ENCODE measurements at places on chromosomes 6 and 20.

DNA sequence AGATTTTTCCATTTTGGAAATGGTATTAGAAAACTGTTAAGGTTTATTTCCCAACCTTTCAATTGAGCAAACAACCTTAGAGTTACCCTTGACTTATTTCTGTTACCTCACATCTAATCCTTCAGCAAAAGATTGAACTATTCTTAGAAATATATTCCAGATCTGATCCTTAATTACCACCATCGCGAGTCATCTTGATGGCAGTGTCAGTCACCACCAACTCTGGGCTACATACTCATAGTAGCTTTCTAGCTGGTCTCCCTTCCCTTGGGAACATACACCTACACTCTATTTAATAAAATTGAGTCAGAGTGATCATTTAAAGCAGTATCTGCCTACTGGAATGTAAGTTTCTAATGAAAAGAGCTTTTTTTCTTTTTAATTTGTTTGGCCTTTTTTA lies 308.2 kb downstream of the EYS start:
- DNase-seq, result no peak

DNA sequence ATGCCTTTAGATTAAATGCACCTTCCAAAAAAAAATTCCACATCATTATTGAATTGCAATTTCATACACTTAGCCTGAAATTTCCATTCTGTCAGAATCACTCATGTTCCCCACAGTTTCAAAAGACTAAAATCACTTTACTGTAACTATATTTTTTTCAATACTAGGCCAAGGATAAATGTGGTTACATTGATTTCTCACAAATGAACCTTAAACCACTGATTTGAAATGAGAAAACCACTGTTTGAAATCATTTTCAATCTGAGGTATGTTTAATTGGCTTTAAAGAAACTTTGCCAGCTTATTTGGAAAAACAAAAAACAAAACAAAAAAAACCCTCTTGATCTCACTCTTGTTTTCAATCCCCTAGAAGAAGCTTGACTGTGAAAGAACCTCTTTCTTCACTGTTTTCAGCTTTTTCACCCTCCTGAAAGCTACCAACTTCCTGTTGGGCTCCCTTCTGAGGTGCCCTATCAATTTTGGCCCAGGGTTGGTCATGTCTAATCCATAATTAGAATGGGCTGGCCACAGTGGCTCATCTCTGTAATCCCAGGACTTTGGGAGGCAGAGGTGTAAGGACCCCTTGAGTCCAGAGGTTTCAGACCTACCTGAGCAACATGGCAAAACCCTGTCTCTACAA lies 242.5 kb downstream of the ADGRG6 start:
- DNase-seq, result no peak

DNA sequence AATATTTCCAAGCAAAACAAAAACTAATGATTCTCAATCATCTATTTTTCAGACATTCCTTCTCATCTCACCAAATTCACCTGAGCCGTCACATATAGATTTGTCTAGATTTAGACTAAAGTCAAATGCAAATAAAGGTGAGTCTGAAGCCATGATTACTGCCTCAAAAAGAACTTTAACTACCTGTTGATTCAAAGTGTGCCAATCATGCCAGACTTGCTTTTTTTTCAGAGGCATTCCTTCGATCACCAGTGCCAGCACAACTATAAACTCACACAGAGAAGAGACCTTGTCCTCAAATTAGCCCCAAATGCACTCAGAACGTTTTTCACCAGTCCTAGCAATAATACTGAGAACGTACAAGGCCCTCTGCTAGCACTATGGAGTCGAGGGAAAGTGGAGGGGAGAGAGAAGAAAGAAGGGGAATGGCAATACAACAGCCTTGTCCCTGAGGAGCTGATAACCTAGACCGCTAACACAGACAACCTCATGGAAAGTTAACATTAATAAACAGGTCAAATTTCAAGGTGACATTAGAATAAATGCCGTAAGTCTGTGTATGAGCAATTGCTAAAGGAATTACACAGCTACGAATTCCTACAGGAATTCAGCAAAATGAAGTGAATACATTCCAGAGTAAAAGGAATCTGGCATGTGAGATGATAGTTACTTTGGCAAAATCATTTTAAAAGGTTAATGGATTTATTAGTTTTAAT lies 60.9 kb downstream of the EPB41L2 start:
- no peak for DNase-seq

GRCh38 chr20:59806578-59806975 lies 126.9 kb downstream of the SYCP2 start:
- DNase-seq, result no peak

- no peak for DNase-seq
Measured at GRCh38 chr20:19547547-19547946, 210.5 kb upstream of the RIN2 start.

GRCh38 chr6:139881236-139881635 lies 506.8 kb upstream of the CITED2 start:
- DNase-seq, result no peak

GRCh38 chr6:72524011-72524645 lies 97.7 kb upstream of the KCNQ5 start:
- DNase-seq, result no peak

GRCh38 chr20:58815448-58815847 lies 35.3 kb downstream of the GNAS-AS1 start:
- DNase-seq, result no peak

DNA sequence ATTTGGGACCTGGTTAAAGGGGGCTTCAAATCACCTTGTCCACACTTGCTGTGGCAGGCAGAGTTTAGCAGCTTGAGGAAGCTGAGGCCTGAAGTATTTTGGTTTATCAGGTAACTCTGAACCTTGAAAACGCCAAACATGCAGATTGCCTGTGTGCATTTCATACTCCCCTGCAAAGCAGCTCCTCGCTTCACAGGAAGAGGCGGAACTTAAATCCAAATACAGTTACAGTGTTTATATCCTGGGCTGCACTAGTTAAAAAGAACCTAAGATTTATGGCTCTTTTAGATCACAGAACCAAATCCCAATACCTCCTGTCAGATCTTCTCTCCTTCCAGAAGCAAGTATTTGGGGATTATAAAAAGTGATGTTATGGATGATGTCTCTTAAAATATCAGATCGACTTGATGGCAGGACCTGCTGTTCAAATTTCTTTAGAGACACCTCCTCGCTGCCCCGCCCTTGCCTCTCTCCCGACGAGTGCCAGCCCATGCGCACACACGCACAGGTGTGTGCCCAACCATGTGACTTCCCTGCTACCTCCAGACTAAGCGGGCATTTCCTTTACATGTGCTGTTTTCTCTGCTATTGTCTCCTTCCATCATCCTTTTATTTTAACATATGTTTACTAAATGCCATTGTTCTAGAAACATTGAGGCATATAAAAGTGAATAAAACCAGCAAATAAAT lies 224.6 kb upstream of the FOXQ1 start:
- no peak for DNase-seq

DNA sequence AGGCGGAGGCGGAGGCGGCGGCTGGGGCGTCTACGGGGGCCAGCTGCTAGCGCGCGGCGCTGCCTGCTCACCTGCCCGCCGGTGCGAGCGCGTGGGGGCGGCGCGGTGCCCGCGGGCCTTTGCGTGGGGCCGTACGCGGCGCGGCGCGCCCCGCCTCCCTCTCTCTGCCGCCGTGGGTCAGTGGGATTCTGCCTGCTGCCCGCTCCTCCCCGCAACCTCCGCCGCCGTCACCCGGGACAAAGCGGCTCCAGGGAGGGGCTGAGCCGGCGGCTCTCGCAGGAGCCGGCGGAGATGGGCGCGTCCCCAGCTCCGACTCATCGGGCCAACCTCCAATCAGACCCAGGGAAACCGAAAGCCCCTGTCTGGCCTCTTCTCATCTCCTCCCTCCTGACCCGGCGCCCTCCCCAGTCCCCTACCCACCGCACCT lies at the start of gene RCAN2:
Gene RCAN2 (minus strand): TSS at position 249 of the 427 bp plus-strand sequence.
- no peak for DNase-seq

GRCh38 chr6:90273863-90274262 lies 22.8 kb downstream of the BACH2 start:
- no peak for DNase-seq

GRCh38 chr6:130934848-130935585 lies 107.8 kb downstream of the SMLR1 start:
- no peak for DNase-seq

DNA sequence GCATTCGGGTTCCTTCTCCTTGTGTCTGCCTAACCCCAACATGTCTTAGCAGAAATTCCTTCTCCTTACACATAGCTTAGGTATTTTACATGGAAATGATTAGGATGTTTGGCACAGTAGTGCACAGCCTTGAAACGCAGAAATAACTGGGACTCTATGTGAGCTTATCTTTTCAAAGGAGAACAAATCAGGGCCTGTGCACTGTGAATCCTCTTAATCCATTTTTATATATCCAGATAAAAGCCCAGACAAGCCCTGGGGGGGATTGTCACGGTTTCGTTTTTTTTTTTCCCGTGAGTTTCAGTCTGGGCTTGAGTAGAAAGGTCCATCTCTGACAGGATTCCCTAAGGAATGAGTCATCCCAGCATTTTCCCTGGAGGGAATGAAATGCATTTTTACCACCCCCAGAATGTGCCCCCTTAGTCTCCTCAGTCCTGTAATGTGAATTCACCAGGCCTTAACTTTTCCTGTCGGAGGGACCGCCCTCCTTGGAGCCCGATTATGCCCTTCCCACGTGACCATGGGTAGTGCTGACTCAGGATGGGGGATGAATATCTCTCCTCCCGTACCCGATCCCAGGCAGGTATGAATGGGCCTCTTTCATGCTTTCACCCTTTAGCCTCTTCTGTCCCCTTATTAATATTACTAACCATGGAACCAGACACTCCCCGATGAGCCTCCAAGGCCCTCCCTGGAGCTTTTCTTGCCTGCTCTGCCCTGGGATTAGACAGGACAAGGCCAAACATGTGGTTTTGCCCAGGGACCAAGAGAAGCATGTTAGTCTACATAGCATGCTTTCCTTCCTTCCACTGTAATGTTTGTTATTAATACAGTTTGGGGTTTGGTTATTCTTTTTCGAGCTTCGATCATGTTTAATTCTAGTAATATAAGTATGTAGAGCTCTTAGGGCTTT lies 23.9 kb upstream of the NAA20 start:
- no peak for DNase-seq

DNA sequence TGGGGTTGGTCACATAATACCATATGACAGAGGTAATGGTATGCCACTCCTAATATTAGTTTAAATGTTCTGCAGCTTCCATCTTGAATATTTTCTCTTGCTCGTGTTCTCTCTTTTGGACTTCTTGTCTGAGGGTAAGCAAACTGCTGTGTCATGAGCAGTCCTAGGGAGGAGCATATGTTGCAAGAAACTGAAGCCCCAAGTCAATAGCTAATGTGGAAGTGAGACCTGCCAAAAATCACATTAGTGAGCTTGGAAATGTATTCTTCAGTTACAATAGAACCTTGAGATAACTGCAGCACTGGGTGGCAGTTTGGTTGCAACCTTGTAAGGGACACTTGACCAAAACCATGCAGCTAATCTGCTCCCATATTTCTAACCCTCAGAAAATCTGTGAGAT lies 178.2 kb upstream of the IMPG1 start:
- DNase-seq, result no peak

GRCh38 chr20:44073011-44073674 lies 113.8 kb downstream of the JPH2 start:
- DNase-seq, result no peak

DNA sequence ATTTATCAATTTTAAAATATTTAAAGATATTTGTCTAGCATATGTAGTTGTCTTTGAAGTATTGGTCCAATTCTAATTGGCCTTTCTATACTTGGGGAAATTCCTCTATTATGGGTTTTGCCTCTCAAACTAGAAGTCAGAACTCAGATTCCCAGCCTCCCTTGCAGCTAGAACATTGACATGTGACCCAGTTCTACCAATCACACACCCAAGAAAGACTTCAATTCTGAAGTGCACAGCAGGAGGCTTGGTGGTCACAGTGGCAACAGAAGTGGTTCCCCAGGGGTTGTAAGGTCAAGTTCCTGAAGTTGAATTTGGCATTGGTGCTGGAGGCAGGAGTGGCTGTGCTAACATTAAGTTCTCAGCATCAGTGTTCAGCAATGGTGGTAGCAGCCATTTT lies 14.8 kb upstream of the FKBP5 start:
- no peak for DNase-seq

DNA sequence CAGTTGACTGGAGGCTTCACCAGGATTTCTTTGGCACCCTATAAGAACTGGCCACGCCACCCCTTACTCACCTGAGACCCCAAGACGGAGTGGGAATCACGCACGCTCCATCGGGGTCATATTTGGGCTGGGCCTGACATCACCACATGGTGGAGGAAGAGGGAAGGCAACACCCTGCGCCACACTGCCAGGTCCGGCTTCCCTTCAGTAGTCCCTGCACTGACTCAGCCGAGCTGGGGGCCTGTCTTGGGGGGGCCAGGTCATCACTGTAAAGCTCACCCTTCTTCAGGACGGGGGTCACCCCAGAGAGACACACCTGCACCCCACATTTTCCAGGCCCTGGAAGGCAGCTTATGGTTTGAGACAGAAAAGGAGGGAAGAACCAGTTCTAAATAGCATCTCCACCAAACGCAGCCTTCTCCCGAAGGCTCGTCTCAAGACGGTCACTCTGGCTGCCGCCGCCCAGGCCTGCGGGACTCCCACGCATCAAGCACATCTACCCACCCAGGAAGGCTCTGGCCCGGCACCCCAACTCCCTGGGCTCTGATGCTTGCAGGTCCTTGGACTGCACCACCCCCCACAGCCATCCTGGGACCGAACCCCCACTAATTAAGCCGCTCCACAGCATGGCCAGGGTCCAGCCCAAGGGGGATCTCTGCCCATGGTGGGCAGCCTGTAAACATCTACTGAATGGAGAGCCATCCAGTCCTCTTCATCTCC lies 51.8 kb downstream of the GINS1 start:
- DNase-seq, result no peak

GRCh38 chr6:134517145-134517658 lies 199.3 kb upstream of the SGK1 start:
- no peak for DNase-seq

DNA sequence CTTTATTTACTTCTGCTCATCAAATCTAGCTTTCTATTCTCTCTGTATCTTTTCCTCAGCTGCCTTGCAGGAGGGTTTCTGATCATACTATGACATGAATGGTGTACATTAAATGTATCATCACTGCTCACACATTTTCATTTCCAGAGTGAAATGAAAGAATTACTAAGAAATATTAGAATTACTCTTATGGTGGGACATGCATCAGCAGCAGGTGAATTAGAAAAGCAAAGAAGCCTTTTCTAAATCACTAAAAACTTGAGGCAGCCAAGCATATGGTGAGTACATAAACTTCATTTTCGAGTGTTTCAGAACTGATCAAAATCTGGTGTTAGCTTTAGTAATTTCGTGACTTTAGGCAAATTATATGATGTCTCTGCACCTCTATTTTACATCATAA lies 23.6 kb downstream of the IL17A start:
- no peak for DNase-seq

GRCh38 chr20:56932575-56933330 lies 303.6 kb downstream of the TFAP2C start:
- no peak for DNase-seq

- DNase-seq, result no peak
Measured at GRCh38 chr6:45548657-45549515, 171.2 kb upstream of the SUPT3H start.

All from stimulated activated CD4-positive, alpha-beta T cell treated with anti-CD3 and anti-CD28 coated beads, Interleukin-1b, Interleukin-23, amount 100 ng/mL, for 1 hour (primary cell).